H54 (cell line): ENCODE measurements at places on chromosomes 11 and 22.

DNA sequence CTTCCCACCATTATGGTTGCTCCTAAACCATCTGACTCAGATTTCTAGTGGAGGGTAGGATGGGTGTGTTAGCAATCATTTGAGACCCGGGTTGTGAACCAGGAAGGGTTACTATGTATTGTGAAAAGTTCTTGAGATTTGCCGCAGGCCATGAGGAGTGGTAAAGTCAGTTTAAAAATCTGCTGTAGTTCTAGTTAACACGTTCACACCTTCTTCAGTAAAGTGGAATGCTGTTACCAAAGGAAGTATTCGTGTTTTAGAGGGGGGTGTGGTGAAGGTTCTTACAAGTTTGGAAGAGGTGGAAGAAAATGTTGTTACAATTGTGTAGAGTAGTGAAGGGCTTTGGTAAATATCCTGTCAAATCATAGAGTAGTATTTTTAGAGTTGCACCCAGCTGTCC, 2.6 kb downstream of the MTMR3 start:
- no peak for DNase-seq

DNA sequence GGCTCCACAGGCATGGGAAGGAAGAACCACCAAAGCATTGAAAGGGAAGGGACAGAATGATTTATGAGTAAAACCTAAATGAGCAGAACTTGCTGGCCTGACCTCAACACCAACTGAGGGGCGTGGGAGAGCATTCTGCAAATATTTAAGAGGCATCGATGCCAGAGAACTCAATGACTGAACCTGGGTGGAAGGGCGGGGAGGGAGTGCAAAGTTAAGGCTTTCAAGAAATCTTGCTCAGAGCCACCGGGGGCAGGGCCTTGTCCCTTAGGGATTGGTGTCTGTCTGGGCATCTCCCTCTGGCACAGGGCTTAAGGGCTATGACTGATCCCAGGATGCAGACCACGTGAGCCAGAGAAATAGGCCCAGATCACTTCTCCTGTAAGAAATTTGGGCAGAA, 137.1 kb downstream of the ADAMTS15 start:
- no peak for DNase-seq

DNA sequence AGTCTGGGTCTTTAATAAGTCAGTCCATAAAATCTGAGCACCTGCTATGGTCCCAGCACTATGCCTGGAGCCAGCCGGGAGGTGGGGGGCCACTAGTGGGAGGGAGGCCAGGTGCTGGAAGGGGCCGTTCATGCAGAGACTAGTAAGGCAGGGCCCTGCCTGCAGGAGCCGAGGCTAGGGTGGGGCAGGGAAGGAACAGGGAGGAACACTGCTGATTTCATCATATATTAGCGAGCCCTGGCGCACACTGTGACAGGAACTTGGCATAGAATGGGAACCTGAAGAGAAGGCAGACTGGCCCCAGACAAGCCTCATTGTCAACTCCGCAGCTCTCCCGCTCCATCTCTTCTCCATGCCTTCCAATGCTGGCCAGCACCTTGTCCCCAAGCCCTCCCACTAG, 7.1 kb downstream of the VSIG10L2 start:
- no peak for DNase-seq

DNA sequence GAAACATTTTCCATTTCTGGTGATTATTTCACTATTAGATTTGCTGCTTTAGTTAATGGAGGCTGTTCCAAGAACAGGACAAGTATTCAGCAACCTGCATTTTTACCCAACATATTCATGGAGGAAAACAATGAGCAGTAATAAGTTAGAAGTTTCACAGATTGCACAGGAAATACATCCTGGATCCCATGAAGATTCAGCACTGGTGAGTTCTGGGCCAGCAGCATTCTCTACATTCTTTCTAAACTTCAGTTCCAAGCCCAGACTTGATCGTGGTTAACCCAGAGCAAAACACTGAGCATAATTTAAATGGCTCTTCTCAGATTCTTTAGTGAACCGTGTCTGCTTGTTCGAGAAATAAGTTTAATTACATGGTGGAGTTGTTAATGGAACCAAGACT, 3.8 kb downstream of the FJX1 start:
- peak; percentile 50 for DNase-seq

- no peak for DNase-seq
Measured at GRCh38 chr11:13576995-13577394, 81.2 kb upstream of the PTH start.

- no peak for DNase-seq
Measured at GRCh38 chr11:126304457-126305075, 706 bp downstream of the DCPS start.

GRCh38 chr11:62315431-62315830, 16.6 kb upstream of the SCGB1D4 start:
- no peak for DNase-seq

GRCh38 chr11:12131943-12132789, 21.8 kb downstream of the MICAL2 start:
- no peak for DNase-seq

DNA sequence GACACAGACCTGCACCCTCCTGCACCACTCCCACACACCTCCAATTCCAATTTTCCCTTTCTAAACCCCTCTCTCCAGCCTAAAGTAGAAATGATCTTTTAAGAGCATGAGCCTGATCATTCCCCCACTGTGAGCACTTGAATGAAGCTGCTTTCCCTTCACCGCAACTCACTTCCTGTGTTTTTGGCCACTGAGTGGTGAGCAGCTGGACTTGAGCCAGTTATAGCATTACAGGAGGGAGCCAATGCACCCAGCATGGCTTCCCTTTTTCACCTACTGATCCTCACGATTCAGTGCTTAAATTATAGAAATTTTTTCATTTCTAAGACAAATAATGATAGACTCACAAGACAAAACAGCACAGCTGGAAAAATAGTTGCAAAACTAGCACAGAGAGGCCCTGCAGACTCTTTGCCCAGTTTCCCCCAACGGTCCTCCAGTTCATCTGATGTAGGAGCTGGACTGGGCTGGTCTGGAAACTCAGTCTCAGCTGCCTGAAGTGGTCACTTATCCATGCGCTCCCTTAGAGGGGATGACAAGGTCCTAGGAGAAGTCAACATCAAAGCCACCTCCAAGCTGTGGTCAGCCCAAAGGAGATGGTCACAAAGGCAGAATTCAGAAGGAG, 9.7 kb upstream of the APOL4 start:
- no peak for DNase-seq

DNA sequence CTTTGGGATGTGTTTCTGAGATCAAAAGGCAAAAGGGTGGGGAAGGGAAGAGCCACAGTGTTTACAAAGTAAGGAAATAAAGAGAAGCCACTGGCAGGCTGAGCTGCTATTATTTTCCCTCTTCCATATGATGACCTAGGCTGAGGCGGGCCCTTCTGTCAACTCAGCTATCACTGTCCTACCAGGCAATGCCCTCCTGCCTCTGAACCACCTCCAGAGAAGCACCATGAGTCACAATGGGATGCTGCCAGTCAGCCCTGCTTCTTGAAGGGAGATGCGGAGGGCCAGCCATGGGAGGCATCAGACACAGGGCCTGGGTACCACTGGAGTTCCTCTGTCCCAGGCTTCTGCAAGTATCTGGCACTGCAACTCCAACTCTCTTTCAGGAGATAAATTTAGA, 107.9 kb upstream of the BID start:
- no peak for DNase-seq

DNA sequence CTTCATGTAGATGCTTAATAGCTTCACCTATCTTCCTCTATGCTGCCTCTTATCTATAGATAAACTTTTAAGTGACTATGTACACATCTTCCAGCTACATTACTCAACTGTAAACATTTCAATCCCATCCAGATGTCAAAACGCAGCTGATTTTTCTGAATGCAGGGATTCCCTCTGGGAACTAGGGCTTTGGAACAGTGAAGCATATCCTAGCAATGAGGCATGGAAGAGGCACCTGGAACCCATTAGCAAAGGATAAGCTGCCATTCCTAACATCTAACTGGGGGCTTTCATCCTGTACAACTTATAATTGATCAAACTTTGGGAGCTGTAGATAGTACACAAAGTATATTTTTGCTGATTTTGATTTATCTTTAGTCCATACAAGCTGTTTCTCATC, 40.8 kb upstream of the OPCML start:
- no peak for DNase-seq

- no peak for DNase-seq
Measured at GRCh38 chr11:35748644-35749043, 86.1 kb downstream of the TRIM44 start.

DNA sequence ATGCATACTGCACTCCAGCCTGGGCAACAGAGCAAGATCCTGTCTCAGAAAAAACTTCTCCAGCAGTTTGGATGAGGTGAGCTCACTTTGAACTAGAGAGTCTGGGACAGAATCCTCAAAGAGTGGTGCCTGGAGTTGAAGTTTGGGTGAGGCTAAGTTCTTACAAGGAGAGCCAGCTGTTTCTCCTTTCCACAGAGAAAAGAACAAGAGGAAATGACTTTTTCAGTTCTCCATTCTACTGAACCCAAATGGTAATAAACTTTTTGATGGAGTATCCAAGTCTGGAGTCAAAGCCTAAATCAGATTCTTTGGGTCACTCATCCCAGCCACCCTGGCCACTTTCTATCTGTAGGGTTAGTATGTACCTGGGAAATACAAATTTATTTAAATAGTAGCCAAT, 102.7 kb downstream of the TRAF6 start:
- DNase-seq, result no peak

GRCh38 chr22:38649841-38650522, 6.2 kb downstream of the FAM227A start:
- DNase-seq, result no peak

DNA sequence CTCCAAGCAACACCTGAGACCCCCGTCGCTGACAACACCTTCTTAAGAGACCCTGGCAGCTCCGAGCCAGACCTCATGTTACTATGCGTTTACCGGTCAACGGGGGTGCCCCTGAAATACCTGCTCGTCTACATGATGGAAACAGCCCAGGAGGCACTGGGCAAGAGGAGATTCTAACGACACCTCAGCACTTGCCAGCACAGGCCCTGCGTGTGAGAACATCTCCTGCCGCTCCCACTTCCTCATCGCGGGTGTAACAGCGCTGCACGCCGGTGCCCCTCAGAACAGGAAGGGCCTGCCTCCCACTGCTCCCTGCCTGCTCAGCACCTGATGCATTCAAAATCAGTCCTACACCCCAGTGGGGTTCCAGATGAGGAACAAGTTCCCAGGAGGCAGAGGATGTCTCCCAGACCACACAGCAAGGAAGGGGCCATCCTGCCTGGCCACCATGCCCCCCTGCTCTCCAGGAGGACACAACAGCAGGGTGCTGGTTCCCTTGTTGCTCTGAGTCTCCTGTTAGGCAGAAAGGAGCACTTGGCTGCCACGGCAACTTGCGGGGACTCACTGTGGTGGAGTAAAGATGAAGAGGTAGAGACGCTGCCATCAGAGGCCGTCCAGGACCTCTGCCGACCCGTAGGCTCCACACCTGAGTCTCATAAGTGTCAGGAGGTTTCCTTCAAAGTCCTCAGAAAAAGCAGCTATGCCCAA, 2.1 kb downstream of the TOLLIP start:
- DNase-seq, result no peak

- DNase-seq, result no peak
Measured at GRCh38 chr22:25120761-25121212, 78.9 kb upstream of the CRYBB3 start.

DNA sequence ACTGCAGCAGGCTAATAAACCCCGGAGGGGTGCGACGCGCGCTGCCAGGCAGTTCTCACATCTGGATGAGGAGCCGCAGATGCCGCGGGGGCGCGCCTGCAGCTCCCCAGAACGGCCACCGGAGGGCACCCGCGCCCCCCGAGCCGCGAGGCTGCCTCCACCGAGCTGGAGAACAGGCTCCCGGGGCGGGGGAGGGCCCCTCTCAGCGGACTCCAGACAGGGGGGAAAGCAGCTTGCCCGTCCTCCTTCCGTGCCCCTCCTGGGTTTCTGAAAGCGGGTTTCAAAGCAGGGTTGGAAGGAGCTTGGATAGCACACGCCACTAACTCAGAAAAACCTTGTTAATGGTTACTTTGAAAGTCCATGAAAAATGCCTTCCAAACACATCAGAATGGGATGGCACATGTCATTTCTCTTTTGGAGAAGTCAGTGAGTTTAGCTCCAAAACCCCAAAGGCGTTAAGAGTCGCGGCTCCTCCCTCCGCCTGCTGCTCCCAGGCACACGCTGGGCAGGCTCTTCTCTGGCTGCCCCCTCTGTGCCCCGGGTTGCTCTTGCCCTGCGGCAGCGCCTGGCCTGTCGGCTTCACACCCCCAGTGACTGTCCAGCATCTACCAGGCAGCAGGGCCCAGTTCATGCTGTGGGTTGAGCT, 317.8 kb downstream of the NTM start:
- DNase-seq, result peak; percentile 67

- no peak for DNase-seq
Measured at GRCh38 chr22:16781074-16781763, 44.0 kb downstream of the XKR3 start.

DNA sequence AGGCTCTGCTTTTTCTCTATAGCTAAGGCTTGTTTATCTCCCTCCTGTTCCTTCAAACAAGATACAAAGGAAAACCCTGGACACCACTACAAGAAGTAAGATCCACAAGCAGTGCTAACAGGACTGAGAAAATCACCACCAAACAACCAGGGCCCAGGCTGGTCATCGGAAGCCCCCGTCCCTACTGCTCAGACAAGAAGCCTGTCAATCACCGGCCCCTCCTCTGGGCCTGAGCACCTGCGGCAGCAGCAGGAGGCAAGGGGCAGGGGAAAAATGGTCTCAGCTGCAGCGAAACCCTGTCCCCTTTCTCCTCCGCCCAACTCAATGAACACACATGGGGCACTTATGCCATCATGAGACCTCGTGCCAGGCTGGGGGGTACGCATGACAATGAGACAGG, 155.2 kb downstream of the CEP164 start:
- no peak for DNase-seq

DNA sequence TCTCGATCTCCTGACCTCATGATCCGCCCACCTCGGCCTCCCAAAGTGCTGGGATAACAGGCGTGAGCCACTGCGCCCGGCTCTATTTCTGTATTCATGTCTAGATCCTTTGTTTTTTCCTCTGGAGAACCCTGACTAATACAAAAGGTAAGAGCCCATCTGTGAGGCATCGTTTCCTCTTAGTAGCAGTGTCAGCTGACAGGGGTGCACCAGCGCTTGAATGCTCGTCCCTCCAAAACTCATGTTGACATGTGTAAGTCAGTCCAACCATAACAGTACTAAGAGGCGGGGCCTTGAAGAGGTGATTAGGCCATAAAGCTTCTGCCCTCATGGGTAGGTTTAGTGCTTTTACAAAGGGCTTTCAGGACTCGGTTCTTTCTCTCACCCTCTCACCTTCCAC, 470.1 kb upstream of the B3GAT1 start:
- no peak for DNase-seq

- DNase-seq, result no peak
Measured at GRCh38 chr11:13334034-13334786, 56.6 kb downstream of the BMAL1 start.
